ENCODE measurements at places on chromosomes 16 and 17.
A peak's percentile ranks its signal among the peaks of the same experiment; 100 is the strongest.

- no peak for DNase-seq
Measured at GRCh38 chr17:35586569-35587073, 501 bp upstream of the AP2B1 start.

- no peak for DNase-seq
Measured at GRCh38 chr17:75048249-75048878, 1.3 kb downstream of the KCTD2 start.

- DNase-seq, result no peak
Measured at GRCh38 chr16:64416216-64417005, 705.5 kb downstream of the CDH11 start.

DNA sequence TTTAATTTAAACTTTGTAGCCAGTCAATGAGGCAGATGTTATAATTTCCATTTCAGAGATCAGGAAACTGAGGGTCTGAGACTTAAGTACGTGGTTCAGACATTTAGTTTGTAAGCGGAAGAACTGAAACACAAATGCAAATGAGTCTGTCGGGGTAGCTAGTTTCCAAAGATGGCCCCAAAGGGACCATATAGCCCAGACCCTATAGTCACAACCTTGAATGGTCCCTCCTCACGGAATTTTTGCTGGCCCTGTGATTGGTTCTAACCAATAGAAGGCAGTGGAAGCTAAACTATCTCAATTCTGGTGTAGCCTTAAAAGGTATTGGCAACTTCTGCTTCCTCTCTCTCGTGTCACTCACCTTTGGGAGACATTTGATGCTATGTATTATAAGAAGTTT, 7.5 kb upstream of the BCO1 start:
- no peak for DNase-seq

DNA sequence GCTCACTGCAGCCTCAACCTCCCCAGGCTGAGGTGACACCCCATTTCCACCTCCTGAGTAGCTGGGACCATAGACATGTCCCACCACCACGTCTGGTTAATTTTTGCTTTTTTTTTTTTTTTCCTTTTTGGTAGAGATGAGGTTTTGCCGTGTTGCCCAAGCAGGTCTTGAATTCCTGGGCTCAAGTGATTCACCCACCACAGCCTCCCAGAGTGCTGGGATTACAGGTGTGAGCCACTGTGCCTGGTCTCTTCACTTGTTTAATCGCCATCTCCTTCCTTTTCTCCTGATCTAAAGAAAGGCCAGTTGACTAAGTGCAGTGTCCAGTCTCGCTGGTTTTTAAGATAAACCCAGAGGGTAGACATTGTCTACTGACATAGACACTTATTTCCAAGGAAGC, 152.0 kb downstream of the C16orf95 start:
- DNase-seq, result no peak

DNA sequence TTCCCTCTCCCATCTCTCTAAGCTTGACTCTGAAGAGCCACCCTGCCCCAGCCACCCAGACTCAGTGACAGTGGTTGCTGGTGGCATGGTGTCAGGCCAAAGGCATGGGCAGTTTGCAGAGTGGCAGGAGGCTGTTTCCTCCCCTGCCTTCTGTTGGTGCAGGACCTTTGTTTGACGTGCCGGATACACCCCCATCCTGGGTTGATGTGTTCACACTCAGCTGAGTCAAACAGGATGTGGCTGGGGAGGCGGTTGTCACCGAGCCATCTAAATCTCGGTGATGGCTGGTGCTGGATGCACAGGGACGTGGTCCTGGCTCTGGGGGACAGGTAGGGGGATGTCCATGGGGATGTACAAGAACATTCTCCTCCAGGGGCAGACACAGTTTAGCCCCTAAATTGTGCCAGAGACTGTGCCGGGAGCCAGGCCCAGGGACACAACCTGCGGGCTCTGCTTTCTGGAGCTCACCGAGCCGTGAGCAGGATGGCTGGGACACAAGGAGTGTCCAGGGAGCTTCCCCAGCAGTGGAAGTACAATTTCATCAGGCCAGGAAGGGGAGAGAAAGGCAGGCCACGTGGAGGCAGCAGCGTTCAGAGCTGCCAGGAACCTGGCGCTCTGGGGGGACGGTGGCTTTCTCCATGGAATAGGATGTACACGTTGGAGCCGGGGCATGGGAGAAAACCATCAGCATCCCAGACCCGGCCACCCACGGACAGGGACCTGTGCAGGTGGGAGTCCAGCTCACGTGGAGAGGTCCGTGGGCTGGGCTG, 264.2 kb downstream of the SEC14L1 start:
- DNase-seq, result no peak

- no peak for DNase-seq
Measured at GRCh38 chr17:34598161-34598776, 18.9 kb downstream of the TMEM132E start.

GRCh38 chr17:77662833-77663232, 295.7 kb upstream of the TNRC6C start:
- no peak for DNase-seq

DNA sequence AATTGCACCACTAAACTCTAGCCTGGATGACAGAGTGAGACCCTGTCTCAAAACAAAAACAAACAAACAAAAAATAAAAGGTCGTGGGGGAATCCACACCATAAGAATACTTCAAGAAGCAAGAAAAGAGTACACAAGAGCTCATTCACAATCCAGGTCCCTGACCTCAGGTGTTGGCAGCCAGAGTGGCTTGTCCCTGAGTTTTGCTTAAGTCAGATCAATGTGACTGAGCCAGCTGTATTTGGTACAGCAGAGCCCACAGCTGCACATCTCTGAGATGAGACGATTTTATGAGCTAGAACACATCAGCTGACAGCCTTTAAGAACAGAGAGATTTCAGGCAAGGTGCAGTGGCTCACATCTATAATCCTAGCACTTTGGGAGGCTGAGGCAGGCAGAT, 22.4 kb downstream of the CACNG1 start:
- no peak for DNase-seq

DNA sequence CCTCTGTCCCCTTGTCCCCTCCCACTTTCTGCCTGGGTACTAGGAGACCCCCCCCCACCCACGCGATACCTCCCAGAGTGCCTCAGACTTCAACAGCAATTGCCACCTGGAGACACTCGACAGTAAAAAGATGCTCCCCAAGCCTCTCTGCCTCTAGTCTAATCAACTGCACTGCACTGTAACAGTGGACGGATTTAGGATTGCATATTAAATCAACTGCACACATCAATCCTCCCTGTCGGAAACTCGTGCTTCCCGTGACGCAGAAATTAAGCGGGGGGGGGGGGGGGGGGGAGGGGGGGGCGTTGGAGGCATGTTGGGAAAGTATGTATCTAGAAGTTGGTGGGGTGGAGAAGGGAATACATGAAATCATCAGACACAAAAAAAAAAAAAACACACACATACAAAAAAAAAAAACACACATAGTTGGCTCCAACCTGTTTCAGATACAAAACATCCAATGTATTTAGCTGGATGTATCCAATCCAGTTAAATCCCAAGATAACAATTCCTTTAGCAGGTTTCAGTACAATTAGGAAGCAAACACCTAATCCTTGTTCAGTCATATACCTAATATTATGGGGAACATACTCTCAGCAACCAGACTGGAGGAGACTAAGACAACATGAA, 29.7 kb downstream of the FAM222B start:
- DNase-seq, result no peak

- DNase-seq, result no peak
Measured at GRCh38 chr17:43134774-43135453, 9.8 kb upstream of the BRCA1 start.

GRCh38 chr17:3968015-3968414, 3.8 kb upstream of the ATP2A3 start:
- DNase-seq, result no peak

DNA sequence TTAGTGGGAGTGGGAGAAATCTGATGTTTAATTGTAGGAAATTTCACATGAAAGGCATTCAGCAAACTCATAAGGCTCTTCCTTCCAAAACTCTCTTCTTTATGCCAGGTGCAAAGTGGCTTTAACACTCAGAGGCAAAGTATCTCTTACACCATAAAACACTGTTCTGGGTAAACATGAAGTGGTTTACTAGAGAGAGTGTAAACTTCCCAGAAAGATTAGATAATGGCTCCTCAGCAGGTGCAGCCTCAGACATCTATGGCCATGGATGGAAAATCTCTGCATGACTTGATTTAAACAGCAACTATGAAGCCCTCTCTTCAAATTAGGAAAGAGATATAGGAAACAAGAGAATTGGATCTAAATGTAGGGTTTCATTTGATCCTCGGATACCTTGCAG, 583.1 kb upstream of the SALL1 start:
- DNase-seq, result no peak

GRCh38 chr17:8479431-8479947, 43.8 kb downstream of the NDEL1 start:
- DNase-seq, result no peak

GRCh38 chr17:34246446-34246845, 8.6 kb upstream of the CCL2 start:
- no peak for DNase-seq

DNA sequence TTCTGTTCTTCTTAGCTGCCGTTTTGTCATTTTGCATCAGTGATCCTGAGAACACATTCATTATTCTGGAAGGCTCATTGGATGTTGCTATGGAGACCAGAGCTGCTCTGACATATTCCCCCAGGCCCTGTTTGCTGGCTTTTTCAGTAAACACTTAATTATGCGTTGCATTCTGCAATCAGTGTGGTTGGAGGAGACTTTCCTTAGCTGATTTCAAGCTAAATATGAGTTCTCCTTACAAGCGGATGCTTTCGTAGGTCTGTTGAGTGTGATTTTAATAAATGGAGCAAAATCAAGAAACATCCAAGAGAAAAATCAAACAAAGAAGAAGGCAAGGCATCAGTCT, 38.2 kb upstream of the NUDT7 start:
- DNase-seq, result no peak

DNA sequence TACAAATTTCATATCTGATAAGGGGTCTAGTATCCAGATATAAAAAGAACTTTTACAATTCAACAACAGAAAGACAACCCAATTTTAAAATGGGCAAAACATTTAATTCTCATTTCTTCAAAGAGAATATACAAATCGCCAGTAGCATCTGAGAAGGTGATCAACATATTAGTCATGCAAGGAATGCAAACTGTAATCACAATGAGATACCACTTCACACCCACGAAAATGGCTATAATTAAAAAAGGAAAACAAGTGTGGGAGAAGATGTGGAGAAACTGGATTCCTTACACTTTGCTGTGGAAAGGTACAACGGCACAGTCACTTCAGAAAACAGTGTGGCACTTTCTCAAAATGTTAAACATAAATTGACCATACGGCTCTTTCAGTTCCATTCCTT, 168.2 kb downstream of the VPS53 start:
- DNase-seq, result no peak

DNA sequence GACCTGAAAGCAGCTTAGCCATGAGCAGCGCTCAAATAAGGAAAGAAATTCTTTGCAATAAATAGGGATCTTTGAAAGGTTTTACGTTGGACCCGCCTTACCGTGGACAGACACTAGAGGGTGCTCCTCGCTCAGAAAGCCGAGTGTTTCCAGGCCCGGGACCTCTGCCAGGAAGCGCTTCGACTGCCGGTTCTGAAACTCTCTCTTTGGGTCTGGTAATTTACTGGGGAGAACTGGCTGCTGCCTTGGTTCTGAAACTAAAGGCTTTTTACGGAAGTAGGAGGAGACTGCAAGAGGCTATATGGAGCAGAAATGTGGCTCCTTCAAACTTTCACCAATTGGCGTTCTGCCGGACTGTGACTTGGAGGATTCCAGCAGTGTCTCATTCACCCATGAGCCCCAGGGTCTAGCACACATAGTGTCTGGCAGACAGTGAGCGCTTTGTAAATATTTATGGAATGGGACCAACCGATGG, 45.6 kb upstream of the HOXB9 start:
- peak; percentile 85 for DNase-seq

DNA sequence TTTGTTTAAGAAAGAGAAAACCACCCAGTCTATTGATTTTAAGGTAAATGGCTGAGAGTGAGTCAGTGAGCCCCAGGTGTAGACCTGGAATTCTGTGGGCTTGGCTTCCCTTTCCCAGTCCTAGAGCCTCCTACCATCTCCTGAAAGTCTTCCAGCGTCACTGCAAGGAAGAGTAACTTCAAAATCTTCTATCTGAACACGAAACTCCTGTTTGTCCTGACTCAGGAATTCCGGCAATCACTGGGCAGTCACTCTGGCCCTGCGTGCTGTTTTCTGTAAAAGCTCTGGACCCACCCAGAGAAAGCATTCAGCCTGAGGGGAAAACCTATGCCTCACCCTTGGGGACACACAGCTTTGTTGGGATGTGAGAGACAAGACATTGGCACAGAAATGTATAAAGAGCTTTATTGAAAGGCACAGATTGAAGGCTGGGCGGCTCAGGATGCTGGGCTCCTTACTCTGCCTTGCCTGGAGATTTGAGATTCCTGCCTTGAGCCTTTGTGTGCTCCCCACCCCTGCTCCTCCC, 15.9 kb downstream of the MINK1 start:
- no peak for DNase-seq

GRCh38 chr16:19291475-19291874, 5.9 kb downstream of the CLEC19A start:
- DNase-seq, result no peak

DNA sequence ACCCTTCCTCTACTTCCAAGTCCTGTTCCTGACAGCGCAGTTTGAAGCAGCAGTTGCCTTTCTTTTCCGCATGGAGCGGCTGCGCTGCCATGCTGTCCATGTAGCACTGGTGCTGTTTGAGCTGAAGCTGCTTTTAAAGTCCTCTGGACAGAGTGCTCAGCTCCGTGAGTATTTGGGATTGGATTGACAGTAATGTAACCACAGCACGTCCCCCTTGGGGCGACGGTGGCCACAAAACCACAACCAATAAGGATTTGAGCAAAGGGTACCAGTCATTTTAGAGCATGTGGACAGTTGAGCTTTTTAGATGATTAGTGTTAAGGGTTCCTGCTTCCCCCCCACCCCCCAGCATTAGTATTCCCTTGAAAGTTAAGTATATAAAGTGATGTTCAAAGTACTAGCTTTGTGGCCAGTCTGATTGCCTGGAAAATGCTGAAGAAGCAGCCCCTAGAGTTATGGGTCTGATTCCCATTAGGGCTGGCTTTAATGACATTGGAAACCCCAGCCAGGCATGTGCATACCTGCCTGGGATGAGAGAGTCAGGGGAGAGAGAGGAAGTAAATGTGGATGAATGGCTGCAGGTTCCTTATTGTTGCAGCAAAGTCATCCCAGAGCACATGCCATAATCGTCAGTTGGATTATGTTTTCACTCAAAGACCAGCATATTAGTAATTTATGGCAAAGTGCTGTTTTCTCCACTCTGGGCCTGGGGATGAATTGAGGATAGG, 31.6 kb upstream of the SLC12A3 start:
- no peak for DNase-seq

DNA sequence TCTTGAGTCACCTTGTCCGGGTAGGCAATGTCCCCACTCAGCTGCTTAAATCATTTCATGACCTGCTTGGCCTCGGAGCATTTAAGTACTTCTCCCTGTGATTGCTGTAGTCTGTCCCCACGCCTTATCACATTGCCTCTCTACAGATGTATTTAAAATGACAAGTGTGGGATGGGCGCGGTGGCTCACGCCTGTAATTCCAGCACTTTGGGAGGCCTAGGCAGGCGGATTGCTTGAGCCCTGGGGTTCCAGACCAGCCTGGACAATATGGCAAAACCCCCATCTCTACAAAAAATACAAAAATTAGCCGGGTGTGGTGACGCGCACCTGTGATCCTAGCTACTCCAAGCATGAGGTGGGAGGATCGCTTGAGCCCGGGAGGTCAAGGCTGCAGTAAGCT, 1.3 kb upstream of the GJC1 start:
- DNase-seq, result no peak

GRCh38 chr16:86319585-86320236, 190.6 kb upstream of the FOXF1 start:
- DNase-seq, result no peak

GRCh38 chr17:37305406-37305905, 70.3 kb upstream of the C17orf78 start:
- no peak for DNase-seq

GRCh38 chr17:78717431-78717980, 64.6 kb downstream of the CYTH1 start:
- peak; percentile 61 for DNase-seq
